Heart right ventricle (tissue), 16 donors: ENCODE measurements at places on chromosomes 5 and 9.

DNA sequence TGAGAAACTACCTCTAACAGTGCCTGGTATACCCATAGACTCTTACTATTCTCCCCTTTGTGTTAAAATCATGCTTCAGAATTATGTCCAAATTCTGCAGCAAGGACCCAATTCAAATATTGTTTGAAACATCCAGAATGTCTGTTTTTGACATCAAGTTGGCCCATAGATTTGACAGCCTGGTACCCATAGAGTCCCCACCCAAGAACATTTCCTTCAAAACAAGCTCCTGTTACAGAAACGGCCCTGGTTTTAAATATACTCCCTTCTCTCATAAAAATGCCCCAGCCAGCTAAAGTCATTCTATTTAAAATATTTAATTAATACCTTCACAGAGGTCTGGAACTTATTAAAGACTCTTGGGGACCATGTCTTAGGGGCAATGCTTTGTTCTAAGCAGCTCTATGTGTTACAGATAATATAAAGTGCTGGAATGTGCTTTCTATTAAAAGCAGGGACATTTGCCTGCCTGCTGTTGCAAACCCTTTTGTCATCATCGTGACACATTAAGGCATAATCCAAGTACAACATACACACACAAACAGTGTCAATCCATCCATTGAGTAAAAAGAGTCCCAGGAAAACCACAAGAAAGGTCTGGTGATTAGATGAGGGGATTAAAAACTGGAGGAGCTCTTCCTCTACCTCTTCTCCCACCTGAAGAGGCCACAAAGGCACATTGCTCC, 321.7 kb downstream of the MLLT3 start:
- H3K36me3 ChIP-seq = no peaks in the 10 kb centered on the region
- H3K4me3 ChIP-seq = no peak overlapping the region
- H3K4me1 ChIP-seq = no peaks in the 10 kb centered on the region

DNA sequence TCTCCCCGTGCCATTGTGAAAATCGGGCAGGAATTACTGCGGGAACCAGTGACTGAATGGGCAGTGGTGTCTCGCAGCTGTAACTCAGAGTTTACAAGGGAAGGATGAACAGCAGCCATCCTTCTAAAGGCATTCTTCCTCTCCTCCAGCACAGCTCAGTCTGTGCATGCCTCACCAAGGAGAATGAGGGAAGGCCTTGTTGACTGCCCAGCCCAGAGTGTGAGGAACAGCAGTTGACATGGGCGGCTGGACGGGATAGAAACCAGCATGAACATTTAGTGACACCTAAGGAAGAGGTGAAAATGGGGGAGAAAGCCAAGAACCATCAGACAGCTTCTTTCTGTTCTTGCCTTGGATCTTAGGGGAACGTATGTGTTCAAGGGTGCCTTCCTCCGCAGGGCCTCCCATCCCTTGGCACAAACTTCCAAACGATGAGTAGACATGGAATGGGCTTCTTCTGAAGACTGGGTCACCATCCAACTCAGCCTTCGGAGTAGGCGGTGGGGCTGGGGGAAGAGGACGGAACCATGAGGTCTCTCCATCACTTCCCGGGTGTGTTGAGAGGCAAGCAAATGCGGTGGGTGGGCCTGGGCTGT, 887 bp upstream of the PDE8B start:
- no peaks in the 10 kb centered on the region for H3K4me1 ChIP-seq
- H3K36me3 ChIP-seq = no peaks in the 10 kb centered on the region
- DNase-seq = no peak
- H3K4me3 ChIP-seq = no peak overlapping the region
- H3K27ac ChIP-seq = no peak overlapping the region
- H3K27me3 ChIP-seq = peaks cover 42% of the 10 kb centered on the region

- H3K27me3 ChIP-seq = no peaks in the 10 kb centered on the region
- peaks cover 68% of the 10 kb centered on the region for H3K4me1 ChIP-seq
- peaks cover 18% of the 10 kb centered on the region for H3K36me3 ChIP-seq
- peak overlapping the region; percentile 87 for H3K27ac ChIP-seq
These were observed 57.8 kb downstream of the ZNF462 start for GRCh38 chr9:106920701-106921283.

DNA sequence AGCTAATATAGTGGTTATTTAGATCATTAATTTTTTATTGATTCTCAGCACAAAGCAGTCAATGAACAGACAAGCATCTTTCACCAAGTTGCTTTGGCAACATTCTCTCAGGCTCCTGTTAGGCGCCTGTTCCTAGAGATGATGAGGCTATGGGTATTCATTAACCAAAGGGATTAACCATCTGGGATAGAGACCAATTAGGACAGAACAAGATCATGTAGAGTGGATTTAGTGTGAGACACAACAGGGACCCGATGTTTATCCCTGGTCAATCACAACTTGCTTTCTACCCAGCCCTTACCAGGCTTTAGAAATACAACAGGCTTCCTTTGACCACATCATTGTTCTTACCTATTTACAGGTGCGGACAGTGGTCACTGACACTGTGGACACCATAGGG, 82.2 kb downstream of the PJA2 start:
- DNase-seq = no peak
- H3K4me3 ChIP-seq = no peak overlapping the region
- H3K36me3 ChIP-seq = no peaks in the 10 kb centered on the region
- H3K4me1 ChIP-seq = peaks cover 4% of the 10 kb centered on the region
- no peak overlapping the region for H3K27ac ChIP-seq

DNA sequence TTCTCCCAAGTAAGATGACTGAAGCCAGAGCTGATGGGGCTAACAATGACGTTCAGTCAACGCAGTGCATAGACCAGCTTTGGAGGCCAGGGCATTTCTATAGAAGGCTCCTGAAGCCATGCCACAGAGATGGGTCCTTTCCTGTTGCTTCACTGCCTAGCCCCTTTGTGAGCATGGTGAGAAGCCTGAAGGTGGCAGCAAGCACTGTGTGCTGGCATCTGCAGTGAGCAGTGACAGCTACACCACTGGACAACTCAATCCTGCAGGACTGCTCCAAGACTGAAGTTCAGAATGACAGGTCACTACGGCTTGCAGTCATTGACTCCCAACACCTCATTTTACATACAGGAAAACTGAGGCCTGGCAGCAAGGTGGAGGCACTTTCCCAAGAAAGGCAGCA, 229.0 kb downstream of the TSSK1B start:
- H3K27me3 ChIP-seq = no peaks in the 10 kb centered on the region
- peak overlapping the region; percentile 13 for H3K27ac ChIP-seq
- no peaks in the 10 kb centered on the region for H3K36me3 ChIP-seq

- H3K4me1 ChIP-seq = peaks cover 37% of the 10 kb centered on the region
- peak; percentile 50 for DNase-seq
- H3K36me3 ChIP-seq = no peaks in the 10 kb centered on the region
- peak overlapping the region; percentile 68 for H3K4me3 ChIP-seq
- peak overlapping the region; percentile 24 for H3K27ac ChIP-seq
- H3K27me3 ChIP-seq = no peaks in the 10 kb centered on the region
These were observed 343 bp downstream of the KIAA0825 start for GRCh38 chr5:94618029-94618492.

- no peak for DNase-seq
- no peak overlapping the region for H3K4me3 ChIP-seq
- H3K27me3 ChIP-seq = no peaks in the 10 kb centered on the region
- H3K4me1 ChIP-seq = no peaks in the 10 kb centered on the region
These were observed 546.1 kb downstream of the NR2F1-AS1 start for GRCh38 chr5:93034621-93035590.

GRCh38 chr5:65255294-65255693, 226.4 kb downstream of the ADAMTS6 start:
- H3K4me3 ChIP-seq = no peak overlapping the region
- no peaks in the 10 kb centered on the region for H3K27me3 ChIP-seq
- no peaks in the 10 kb centered on the region for H3K36me3 ChIP-seq
- DNase-seq = no peak
- no peak overlapping the region for H3K27ac ChIP-seq
- no peaks in the 10 kb centered on the region for H3K4me1 ChIP-seq
